ENCODE measurements at places on chromosomes 7 and 10.
A peak's percentile ranks its signal among the peaks of the same experiment; 100 is the strongest.

- DNase-seq = no peak
Measured at GRCh38 chr7:43764807-43765491, 6.5 kb downstream of the BLVRA start.

DNA sequence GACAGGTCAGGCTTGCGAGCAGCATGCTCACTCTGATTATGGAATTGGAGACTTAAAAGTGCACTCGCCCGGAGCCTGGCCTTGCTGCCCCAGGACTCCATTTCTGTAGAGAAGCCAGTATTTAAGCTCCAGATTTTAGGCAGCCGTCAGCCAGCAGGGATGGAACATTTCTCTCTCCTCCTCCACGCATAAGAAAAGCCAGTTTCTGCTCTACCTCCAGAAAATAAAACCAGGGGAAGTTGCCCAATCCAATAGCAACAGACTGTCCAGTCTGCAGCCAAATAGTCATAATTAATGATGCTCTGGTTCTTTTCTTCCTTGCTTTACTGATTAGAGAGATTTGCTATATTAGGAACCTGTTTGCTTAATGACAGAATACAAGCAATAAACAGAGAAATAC lies 203.2 kb downstream of the GFRA1 start:
- no peak for DNase-seq

GRCh38 chr10:44792119-44792775 lies 118.9 kb upstream of the TMEM72 start:
- DNase-seq = no peak

- DNase-seq = no peak
Measured at GRCh38 chr7:127995156-127995880, 35.9 kb downstream of the LRRC4 start.

DNA sequence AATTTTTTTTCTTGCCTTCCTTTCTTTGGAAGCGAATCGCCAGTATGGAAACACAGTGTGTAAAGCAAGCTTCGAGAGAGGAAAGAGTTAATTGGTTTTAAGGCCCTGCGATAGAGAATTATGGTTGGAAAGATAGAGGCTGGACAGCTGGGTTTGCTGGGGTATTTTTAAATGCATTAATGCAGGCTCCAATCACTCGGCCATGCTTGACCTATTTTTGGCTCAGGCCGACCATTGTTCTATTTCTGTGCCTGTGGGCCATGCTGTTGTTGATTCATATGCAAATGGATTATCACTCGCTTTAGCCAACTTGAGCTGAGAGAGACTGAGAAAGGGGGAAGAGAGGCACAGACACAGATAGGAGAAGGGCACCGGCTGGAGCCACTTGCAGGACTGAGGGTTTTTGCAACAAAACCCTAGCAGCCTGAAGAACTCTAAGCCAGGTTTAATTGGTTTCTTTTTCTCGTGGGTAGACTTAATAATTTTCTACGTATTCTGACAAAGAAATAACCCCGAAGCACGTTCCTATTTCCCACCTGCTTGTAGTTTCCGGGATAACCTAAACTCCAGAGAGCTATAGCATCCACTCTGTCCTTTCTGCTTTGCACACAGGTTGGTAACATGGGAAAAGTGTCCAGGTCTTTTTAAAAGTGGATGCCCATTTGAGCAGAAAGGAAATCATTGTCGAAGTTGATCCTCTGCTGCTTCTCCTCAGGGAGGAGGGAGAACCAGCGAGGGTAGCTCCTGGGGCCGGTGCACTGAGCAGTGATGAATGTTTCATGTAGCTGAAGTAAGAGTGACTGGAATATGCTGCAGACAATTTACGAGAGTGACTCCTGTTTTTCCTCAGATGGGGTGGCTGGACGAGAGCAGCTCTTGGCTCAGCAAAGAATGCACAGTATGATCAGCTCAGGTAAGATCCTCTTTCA lies at the start of gene HDAC9:
TSS of gene HDAC9 (plus strand) at position 338 of the 929 bp plus-strand sequence. CDS start at position 892, 554 bp downstream.
- DNase-seq = no peak

DNA sequence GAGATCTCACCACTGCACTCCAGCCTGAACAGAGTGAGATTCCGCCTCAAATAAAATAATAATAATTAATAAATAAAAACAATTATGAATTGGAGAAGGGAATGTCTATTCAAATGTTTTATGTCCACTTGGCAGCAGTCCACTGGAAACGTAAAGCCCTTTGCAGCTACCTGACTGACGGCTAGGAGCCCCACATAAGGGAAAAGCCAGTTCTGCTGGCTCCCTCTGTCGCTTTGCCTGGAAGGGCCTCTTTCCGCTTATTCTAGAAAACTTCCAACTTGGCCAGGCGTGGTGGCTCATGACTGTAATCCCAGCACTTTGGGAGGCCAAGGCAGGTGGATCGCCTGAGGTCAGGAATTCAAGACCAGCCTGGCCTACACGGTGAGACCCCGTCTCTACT lies 6.1 kb upstream of the TNS3 start:
- DNase-seq = no peak

GRCh38 chr10:17250736-17251135 lies 22.7 kb downstream of the VIM start:
- no peak for DNase-seq

DNA sequence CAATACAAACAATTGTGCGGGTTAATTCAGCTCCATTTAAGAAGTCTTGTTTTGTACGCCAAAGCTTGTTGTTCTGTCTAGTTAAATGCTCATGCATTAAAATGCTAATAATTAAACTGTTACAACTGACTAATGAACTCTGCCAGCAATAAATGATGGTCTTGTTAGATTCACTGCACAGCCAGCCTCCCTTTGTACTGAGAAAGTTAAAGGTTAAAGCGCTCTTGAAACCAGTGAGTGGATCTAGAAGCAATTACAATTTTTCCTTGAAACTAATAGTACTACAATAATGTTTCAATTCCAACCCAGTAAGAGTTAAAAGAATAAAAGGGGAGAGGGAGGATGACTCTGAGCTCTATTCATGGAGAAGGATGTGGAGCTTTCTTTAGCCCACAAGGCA lies 233.0 kb downstream of the EMX2 start:
- no peak for DNase-seq

DNA sequence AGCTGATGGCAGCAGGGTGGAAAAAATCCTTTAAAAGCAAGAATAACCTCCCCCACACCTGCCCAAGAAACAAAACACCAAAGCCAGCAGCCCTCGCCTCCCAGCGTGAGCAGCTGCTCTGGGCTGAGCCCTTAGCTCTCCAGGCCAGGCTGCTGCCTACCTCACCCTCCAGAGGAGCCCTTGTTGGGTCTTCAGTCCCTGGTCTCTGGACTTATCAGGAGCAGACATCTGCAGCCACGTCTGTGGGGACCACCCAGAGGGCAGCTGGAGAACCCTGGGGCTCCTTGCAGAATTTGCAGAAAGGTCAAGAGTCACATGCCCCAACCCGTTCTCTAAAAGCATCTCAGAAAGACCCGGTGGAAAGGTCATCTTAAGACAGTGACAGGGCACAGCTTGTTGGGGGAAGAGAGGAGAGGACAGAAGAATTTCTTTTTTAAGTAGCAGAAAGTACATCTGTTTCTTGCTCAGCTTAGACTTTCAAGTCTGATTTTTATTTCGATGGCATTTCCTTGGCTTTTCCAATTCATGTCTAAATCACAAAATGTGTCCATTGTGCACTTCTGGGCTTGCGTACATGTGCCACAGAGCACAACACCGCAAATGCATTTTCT lies 425.7 kb upstream of the NFE2L3 start:
- DNase-seq = no peak

GRCh38 chr10:48623607-48624132 lies 18.8 kb upstream of the ARHGAP22 start:
- DNase-seq = no peak

GRCh38 chr10:14383266-14383665 lies 52.5 kb upstream of the FRMD4A start:
- no peak for DNase-seq

GRCh38 chr7:150924369-150924781 lies 53.7 kb downstream of the KCNH2 start:
- DNase-seq = no peak

GRCh38 chr7:144037414-144038035 lies 11.2 kb upstream of the OR2A5 start:
- DNase-seq = no peak

- peak; percentile 95 for DNase-seq
Measured at GRCh38 chr7:35799846-35800717, 775 bp upstream of the SEPTIN7 start.

DNA sequence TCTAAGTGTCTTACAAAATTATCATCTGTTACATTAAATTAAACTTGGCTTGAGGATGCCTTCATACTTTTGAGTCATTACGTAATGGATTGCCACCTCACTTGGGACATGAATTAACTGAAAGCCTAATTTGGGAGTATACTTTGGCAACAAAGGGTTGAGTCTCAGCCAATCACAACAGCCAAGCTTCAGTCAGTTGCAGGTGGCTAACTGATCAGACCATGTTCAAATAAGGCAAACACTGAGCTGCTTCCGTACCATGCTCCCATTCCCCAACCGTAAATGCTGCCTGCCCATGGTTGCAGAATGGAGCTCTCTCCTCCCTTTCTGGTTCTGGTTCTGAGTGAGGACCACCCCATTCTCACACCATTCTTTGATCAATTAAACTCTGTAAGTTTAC lies 92.9 kb upstream of the STK17A start:
- DNase-seq = no peak
